Activated CD8-positive, alpha-beta T cell treated with anti-CD3 and anti-CD28 coated beads, Interleukin-2, amount 10 ng/mL, durations not matched to agents 7 days and 5 days (primary cell): ENCODE measurements at places on chromosomes 6 and 20. TPM values are rescaled to one million over a fixed set of nuclear protein-coding genes. Genes with fewer than 3 reads are reported as not detected.
A peak's percentile ranks its signal among the peaks of the same experiment; 100 is the strongest.

- no peak overlapping the region for H3K4me3 ChIP-seq
- DNase-seq = no peak
- no peaks in the 10 kb centered on the region for H3K4me1 ChIP-seq
- H3K27ac ChIP-seq = no peak overlapping the region
- no peaks in the 10 kb centered on the region for H3K27me3 ChIP-seq
Measured at GRCh38 chr6:146341493-146342230, 202.0 kb upstream of the RAB32 start.

DNA sequence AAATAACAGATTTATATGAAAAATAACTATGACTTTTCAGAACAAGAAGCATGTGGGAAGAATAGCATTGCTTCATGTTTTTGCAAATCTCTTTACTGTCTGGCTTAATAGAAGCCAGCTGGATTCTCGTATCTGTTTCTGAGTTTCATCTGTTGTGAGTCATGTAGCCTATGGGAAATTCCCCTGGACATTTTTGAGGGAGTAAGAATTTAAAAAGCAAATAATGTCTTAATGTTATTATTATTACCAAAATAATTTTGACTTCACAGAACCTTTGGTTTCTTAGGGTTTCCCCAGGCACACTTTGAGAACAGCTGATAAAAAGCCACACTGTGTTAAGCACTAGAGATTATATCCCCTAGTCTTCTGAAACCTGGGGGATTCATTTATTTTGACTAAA is 75.8 kb downstream of the SYCP2L start:
- H3K4me3 ChIP-seq = no peak overlapping the region
- no peak overlapping the region for H3K27ac ChIP-seq
- no peak for DNase-seq
- peaks cover 15% of the 10 kb centered on the region for H3K27me3 ChIP-seq

DNA sequence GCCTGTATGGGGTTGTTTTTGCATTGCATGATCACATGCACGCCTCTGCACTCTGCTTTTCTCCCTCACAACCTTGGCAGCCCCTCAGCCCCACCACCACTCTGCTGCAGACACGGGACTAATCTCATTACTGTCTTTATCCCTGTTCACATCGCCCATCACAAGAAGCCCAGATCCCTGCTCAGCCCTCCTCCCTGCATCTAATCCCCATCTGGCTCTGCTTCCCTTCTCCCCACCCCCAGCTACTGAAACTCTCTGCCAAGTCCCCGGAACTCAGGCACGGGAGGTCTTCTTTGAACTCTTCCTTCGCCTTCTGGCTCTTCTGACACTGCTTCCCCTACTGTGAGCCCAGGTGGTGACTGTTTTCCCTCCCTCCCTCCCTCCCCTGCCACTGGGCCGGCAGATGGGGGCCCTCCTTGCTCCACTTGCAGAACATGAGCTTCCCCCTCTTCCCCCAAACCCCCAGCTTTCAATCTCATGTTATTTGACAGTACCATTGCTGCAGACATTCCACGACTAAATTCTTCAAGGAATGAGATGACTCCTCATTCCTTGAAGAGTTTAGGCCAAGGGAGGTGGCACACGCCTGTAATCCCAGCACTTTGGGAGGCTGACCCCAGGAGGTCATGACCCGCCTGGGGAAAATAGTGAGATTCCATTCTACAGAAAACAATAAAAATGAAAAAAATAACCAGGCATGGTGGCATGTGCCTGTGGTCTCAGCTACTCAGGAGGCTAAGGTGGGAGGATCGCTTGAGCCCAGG is 21.9 kb upstream of the TULP1 start:
- H3K27me3 ChIP-seq = peaks cover 16% of the 10 kb centered on the region
- H3K4me1 ChIP-seq = peaks cover 10% of the 10 kb centered on the region
- H3K36me3 ChIP-seq = no peaks in the 10 kb centered on the region
- DNase-seq = no peak
- no peak overlapping the region for H3K4me3 ChIP-seq

- peaks cover 52% of the 10 kb centered on the region for H3K27me3 ChIP-seq
- no peaks in the 10 kb centered on the region for H3K36me3 ChIP-seq
- peaks cover 13% of the 10 kb centered on the region for H3K4me1 ChIP-seq
- no peak for DNase-seq
- no peak overlapping the region for H3K27ac ChIP-seq
- H3K4me3 ChIP-seq = no peak overlapping the region
Measured at GRCh38 chr6:151242420-151242861, 2.7 kb downstream of the AKAP12 start.

GRCh38 chr6:32271429-32271828 is 47.6 kb upstream of the NOTCH4 start:
- peak; percentile 30 for DNase-seq
- H3K27ac ChIP-seq = peak overlapping the region; percentile 14
- peaks cover 3% of the 10 kb centered on the region for H3K36me3 ChIP-seq
- peaks cover 23% of the 10 kb centered on the region for H3K4me1 ChIP-seq
- peak overlapping the region; percentile 1 for H3K4me3 ChIP-seq

The LHFPL5 gene
- not detected for total RNA-seq

The KIAA0408 gene
- 2.6 TPM for total RNA-seq

The C6orf15 gene
- total RNA-seq = not detected

The TBXT gene
- not detected for total RNA-seq

GRCh38 chr6:109079981-109080380 is 14.7 kb downstream of the SESN1 start:
- no peak overlapping the region for H3K27ac ChIP-seq
- no peak overlapping the region for H3K4me3 ChIP-seq
- H3K4me1 ChIP-seq = peaks cover 5% of the 10 kb centered on the region
- H3K27me3 ChIP-seq = peaks cover 2% of the 10 kb centered on the region
- no peak for DNase-seq
- no peaks in the 10 kb centered on the region for H3K36me3 ChIP-seq

- peaks cover 44% of the 10 kb centered on the region for H3K27me3 ChIP-seq
- peaks cover 2% of the 10 kb centered on the region for H3K36me3 ChIP-seq
- no peak overlapping the region for H3K27ac ChIP-seq
Measured at GRCh38 chr20:45097485-45098102, 3.3 kb downstream of the KCNS1 start.

DNA sequence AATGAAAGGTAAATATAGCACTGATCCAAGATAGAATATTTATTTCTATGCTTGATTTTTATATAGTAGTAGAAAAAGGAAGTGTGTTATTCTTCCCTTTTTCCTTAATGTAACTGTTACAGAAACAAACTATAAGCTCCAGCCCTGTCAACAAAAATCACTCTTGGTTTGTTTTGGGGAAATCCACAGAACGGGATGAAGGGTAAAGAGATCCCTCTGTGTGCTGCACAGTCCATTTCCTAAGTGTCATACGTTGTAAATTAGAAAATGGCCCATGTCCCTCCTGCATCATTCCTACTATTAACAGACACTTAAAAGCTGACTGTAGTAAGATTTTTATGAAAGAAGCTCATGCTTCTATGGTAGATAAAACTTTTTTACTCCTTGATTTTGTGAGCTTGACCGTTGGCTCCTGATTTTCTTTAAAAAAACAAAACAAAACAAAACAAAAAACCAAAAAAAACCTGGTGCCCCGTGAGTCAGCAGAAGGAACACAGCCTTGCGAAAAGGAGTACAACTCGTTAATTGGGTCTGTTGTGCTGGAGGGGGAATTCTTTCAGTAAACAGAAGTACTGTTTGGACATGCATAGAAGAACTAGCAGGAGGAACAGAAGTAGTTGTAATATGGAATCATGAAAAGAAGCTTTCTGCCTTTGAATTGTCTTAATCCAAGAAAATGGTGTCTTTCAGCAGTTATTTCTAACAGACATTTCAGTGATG is 67.5 kb downstream of the RTN4IP1 start:
- no peaks in the 10 kb centered on the region for H3K27me3 ChIP-seq
- DNase-seq = no peak
- peaks cover 4% of the 10 kb centered on the region for H3K4me1 ChIP-seq
- no peak overlapping the region for H3K27ac ChIP-seq

GRCh38 chr6:104226790-104227446 is 632.8 kb downstream of the HACE1 start:
- H3K4me1 ChIP-seq = no peaks in the 10 kb centered on the region
- no peak overlapping the region for H3K4me3 ChIP-seq
- no peak overlapping the region for H3K27ac ChIP-seq
- DNase-seq = no peak
- no peaks in the 10 kb centered on the region for H3K36me3 ChIP-seq
- no peaks in the 10 kb centered on the region for H3K27me3 ChIP-seq

GRCh38 chr6:14089224-14089623 is 28.3 kb upstream of the CD83 start:
- peaks cover 6% of the 10 kb centered on the region for H3K4me1 ChIP-seq
- peaks cover 4% of the 10 kb centered on the region for H3K27me3 ChIP-seq
- H3K27ac ChIP-seq = no peak overlapping the region
- H3K36me3 ChIP-seq = no peaks in the 10 kb centered on the region
